ENCODE measurements at places on chromosomes 12 and 14. TPM values are rescaled to one million over a fixed set of nuclear protein-coding genes. Genes with fewer than 3 reads are reported as not detected.

PPHLN1 gene
- polyA plus RNA-seq: 75.3 TPM

DNA sequence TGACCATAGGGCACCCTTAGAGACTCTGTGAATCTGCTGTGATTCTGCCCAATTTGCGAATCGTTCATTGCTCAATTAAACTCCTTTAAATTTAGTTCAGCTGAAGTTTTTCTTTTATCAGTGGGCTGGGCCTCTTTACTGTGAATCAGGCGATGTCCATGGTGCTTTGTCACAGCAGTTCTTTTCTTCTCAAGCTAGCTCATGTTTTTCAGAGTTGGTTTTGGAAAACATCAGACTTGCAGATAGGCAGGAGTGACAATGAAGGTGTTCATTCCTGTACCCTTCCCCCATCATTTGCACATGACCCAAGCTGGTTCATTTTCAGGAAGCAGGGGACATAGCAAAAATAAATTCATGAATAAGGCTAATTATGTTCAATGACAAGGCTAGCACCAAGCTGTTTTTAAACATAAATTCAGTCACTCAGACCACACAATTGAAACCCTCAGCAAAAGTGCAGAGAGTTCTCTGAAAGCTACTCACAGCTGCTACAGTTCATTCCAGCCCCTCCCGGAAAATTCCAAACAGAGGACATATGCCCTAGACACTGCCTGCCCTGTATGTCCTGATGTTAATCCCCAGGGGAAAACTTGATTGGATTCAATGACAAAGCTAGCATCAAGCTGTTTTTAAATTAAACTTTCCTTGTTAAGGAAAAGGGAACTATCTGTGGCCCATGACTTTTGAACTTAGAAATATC is 383.3 kb downstream of the C12orf75 start:
- peak; percentile 52 for DNase-seq

DNA sequence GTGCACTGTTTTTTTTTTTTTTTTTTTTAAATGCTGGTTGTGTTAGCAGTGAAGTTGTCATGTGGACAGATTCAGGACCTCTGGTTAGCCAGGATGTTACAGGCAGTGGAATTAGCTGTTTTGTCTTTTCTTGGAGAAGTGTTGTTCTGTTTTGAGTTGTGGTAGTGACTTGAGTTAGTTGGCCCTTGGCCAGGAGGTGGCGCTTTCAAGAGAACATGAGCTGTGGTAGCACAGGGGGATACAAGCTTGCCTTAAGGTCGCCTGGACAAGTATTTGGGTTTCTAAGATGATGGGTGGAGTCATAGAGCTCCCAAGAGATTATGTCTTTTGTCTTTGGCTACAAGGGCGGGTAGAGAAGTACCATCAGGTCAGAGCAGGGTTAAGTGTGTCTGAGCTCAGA is 33.3 kb upstream of the CCDC198 start:
- no peak for DNase-seq

- DNase-seq: no peak
These were observed 92.9 kb upstream of the DIO2 start for GRCh38 chr14:80304125-80304766.

GRCh38 chr12:92421042-92421441 is 275.4 kb upstream of the BTG1 start:
- DNase-seq: no peak

FAIM2 gene
- polyA plus RNA-seq: 5.4 TPM

- DNase-seq: peak; percentile 83
These were observed 8.3 kb downstream of the PLD4 start for GRCh38 chr14:104932676-104933631.

SLCO1B1 gene
- polyA plus RNA-seq: not detected

- DNase-seq: no peak
These were observed 632.6 kb downstream of the RPL10L start for GRCh38 chr14:46018846-46019420.

- DNase-seq: no peak
These were observed 25.9 kb downstream of the SLC25A47 start for GRCh38 chr14:100348784-100349685.

GRCh38 chr12:124668602-124669001 is 101.2 kb upstream of the NCOR2 start:
- no peak for DNase-seq

RNASE7 gene
- 0.31 TPM for polyA plus RNA-seq

- no peak for DNase-seq
These were observed 1662.2 kb upstream of the FLRT2 start for GRCh38 chr14:83867566-83868225.

DEPDC4 gene
- polyA plus RNA-seq: 6.4 TPM

DNA sequence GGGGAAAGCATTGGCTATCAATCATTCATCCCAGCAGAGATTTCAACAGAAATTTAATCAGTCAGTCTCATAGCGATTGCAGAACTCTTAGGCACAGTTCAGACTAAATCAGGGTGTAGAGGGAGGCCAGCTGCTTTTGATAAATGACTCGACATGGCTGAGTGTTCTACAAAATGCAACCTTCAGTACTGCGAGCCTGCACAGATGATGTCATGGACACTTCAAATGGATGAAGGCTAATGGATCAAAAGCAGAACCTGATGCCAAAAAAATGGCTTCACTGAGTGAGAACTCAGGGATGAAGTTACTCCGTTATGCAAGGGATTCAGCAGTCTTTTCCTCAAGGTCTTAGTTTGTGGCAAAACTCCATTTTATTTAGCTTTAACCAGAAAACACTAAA is 167.3 kb downstream of the DACT1 start:
- DNase-seq: peak; percentile 45

HOMEZ gene
- 29.2 TPM for polyA plus RNA-seq

- no peak for DNase-seq
These were observed 13.4 kb downstream of the TNFAIP2 start for GRCh38 chr14:103136388-103137271.

KRT74 gene
- not detected for polyA plus RNA-seq

- no peak for DNase-seq
These were observed 3.4 kb downstream of the PTHLH start for GRCh38 chr12:27968972-27969623.

DNA sequence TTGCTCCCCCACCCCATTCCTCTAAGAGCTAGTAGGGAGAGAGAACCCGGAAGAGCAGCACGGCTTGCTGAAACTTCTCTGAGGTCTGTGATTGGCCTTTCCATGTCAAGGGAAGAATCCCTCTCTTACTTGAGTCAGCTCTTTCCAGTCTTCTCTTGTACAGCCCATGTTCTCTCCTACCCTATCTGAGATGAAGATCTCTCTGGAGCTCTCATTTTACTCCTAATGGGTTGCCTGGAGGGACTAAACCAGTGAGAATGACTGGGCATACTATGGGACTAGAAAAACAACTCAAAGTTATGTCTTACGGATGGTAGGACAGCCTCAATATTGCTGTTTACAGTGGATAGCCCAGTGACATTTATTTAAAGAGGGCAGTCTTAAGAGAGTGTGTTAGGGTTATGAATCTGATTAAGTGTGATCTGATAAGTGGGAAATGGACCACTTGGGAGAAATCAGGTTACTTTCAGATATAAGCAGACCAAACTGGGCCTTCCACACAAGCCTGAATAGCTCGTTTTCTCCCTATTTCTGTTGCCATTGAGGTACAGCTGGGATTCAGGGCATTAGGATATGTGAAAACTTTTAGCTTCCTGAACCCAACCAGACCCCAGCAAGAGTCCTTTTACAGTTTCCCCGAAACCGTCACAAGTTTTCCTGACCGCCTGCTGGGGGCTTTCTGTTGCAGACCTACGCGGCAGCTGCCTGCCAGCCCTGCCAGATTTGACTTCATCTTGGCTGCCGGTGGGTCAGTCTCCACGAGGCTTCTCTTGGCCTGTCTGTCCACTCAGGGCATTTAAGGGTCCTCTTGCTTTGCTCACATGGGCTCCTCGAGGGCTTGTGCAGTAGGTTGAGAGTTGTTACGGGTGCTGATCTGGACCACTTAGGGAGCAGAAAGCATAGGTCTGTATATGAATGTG is 16.9 kb downstream of the ETV6 start:
- no peak for DNase-seq

DNA sequence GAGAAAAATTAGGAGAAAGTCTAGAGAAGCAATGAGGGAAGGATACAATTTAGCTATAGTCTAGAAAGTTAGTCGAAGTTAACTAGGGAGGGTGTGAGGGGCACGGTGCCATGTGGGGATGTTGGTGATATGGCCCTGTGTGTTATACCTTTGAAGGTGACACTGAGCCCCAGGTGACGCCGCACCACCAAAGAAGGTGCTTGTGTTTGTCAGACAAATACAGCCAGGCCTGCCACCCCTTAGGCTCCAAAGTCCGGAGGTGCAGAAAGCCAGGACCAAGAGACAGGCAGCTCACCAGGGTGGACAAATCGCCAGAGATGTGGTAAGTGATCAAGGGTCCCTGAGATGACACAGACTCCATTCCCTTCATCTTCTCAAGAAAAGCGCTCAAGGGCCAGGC is 1.1 kb downstream of the C1S start:
- no peak for DNase-seq

DNA sequence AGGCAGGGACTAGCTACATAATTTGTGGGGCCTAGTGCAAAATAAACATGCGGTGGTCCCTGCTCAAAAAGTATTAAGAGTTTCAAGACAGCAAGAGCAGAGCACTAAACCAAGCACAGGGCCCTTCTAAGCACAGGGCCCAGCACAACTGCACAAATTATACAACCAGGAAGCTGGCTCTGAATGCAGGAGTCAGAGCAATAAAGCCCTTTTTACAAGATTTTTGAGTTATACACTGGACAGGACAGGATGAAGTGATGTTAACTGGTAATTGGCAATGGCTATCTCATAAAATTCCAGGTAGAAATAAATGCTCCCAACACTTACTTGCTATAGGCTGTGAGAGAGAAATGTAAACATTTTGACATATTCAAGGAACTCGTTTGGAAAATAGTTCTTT is 86.2 kb upstream of the GPHB5 start:
- no peak for DNase-seq

DNA sequence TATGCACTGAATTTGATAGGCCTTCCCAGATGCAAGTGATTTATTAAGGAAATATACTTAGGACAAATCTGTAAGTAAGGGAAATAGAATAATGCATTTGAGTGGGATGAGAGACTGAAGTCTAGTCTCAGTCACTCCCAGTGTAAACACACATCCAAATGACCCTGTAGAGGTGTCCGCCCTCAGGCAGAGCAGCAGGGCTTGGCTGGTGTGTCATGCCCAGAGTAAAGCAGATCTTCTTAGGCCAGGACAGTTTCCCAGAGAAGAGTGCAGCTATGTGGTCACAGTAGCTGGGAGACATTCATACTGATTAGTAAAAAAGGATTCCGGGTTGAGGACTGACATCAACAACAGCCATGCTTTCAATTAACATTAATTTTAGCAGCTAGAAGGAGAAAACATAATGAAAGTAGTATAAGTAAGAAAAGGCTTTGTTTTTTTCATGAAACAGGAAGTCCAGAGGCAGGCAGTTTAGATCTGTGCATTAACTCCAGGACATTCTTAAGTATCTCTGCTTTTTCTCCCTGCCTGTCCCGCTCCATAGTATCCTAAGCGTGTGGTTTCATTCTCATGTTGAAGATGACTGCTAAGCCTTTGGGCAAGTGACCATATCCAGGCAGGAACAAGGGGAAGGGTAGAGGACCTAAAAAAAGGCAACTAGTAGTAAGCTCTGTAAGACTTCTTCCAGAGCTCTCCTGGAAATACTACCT is 35.7 kb downstream of the CNTN1 start:
- no peak for DNase-seq

- DNase-seq: no peak
These were observed 277.9 kb upstream of the FLRT2 start for GRCh38 chr14:85252011-85252410.

AKAP5 gene
- 5.9 TPM for polyA plus RNA-seq

CISTR gene
- 0.20 TPM for polyA plus RNA-seq

CFAP73 gene
- polyA plus RNA-seq: 2.2 TPM

CLEC2A gene
- polyA plus RNA-seq: not detected

DNA sequence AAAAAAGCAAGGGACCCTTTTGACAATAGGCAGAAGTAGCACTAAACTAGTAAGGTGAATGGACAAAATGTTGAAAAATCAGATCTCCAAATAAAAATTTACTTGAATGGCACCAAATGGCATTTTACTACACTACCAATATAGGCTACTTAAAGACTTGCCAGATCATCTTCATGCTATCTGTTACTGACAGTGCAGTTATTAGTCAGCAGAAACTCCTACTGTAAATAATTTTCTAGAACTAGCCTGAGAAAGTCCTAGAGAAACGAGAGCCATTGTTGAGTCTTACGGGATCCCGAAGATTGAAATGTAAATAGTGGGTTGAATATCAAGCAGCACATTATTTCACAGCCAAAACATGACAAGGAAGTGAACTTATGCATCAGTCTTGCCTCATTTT is 350.3 kb downstream of the SEC23A start:
- no peak for DNase-seq

TROAP gene
- polyA plus RNA-seq: 26.6 TPM
